Calu3 (cell line): ENCODE measurements at places on chromosomes 1 and 21. TPM values are rescaled to one million over a fixed set of nuclear protein-coding genes. Genes with fewer than 3 reads are reported as not detected.

The BTBD8 gene
- total RNA-seq, result 3.8 and 4.0 TPM in 2 replicates

DNA sequence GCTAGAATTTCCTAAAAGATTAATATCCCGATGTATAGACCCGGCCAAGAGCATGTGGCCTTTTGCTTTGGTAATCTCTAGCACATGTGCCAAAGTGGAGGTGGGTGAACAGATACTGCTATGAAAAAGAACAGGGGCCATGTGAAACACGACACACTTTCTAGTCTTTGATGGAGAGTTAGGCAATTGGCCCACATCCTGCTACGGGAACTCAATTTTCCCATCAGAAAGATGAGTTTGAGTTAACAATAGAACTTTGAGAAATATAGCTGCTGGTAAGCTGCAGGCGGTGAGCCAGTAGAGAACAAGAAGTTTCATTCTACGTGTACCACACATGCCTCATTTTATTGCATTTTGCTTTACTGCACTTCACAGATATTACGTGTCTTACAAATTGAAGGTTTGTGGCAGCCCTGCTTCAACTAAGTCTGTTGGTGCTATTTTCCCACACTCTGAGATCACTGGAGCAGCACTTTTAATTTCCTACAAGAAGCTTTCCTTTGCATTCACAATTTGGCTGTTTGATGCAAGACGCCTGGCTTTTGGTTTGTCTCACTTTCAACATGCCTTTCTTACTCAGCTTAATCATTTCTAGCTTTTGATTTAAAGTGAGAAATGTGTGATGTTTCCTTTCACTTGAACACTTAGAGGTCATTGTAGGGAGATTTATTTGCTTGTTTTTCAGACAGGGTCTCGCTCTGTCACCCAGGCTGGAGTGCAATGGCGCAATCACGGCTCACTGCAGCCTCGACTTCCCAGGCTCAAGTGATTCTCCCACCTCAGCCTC lies 46.3 kb downstream of the HTR6 start:
- no peak for DNase-seq

DNA sequence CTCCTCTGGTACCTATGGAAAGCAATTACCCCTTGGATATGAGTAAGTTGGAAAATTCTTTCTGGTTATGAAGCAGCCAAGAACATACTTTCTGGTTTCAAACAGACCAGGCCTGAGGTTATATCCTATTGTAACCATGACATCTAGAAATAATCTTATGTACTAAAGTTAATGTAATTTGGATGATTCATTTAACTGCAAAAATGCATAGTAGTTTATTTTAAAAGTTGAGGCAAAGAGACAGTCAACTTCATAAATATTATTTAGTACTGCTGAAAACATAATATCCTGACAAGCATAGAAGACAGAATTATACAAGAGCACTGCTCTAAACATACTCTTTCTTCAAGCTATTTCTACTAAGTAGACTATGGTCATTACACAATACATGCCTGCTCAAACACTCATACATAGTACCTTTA lies 25.5 kb downstream of the ODF2L start:
- DNase-seq, result no peak

GRCh38 chr1:227756172-227756959 lies 21.1 kb downstream of the SNAP47 start:
- no peak for DNase-seq

DNA sequence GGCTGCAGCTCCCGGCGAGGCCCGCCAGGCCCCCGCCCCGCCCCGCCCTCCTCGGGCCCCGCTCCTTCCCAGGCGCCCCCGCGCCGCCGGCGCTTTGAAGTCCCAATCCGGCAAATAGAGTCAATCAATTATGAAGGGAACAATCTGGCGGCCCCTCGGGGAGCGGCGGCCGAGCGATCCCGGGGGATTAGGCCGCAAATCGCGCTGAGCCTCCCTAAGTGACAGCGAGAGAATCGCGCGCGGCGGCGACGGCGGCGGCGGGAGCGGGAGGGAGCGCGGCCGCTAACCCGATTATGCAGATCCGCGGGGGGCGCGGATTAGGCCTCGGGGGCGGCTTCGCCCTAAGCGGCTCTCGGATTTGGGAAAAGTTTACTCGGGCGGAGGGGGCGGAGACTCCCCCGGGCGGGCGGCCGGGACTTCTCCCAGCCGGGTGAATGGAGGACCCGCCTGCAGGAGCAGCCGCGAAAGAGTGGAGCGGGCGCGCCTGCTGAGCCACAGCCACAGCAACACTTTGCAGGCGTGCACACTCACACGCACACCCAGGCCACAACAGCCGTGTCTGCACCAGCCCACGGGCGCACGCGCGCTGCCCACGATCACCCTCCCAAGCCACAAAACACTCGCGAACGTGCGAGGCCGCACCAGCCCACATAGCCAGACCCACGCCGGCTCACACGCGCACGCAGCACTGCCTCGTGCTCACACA lies 23.0 kb upstream of the DMBX1 start:
- peak; percentile 10 for DNase-seq

The LYPD8 gene
- total RNA-seq, result not detected in 2 replicates

The FAM110D gene
- not detected in 2 replicates for total RNA-seq

GRCh38 chr1:240217403-240217802 lies 125.7 kb downstream of the FMN2 start:
- DNase-seq, result no peak

GRCh38 chr1:212574732-212575131 lies 33.8 kb upstream of the ATF3 start:
- DNase-seq, result no peak

The RAB42 gene
- total RNA-seq, result 1.1 and 1.3 TPM in 2 replicates

- no peak for DNase-seq
These were observed 257.9 kb downstream of the PAPPA2 start for GRCh38 chr1:176720838-176721237.

DNA sequence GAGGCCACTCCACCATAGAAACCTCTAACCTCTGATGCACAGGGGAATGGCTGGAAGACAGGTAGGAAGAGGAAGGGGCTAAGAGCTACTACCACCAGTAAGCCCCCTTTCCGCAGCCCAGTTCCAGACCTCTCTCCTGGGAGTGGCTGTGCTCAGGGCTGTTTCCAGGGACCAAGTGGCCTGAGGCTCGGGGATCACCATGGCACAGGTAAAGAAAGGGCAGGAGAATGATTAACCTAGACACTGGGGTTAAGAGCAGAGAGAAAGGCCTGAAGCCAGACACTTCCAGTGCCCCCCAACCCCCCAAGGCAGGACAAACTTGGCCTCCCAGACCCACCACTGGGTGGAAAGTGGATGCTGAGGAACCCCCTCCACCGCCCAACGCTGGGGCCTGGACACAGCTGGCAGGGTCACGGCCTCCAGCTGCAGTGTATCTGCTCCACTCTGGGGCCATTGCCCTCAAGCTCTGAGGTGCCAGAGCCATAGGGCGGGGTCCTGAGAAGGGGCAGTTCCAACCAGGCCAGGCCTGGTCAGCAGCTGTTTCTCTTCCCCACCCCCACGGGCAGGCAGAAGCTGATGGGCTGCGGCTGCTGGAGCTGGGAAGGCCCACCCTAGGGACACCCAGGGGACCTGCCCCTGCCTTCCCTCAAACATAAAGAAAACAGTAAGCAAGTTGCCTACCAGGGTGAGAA lies 2.6 kb downstream of the TAGLN2 start:
- peak; percentile 58 for DNase-seq

DNA sequence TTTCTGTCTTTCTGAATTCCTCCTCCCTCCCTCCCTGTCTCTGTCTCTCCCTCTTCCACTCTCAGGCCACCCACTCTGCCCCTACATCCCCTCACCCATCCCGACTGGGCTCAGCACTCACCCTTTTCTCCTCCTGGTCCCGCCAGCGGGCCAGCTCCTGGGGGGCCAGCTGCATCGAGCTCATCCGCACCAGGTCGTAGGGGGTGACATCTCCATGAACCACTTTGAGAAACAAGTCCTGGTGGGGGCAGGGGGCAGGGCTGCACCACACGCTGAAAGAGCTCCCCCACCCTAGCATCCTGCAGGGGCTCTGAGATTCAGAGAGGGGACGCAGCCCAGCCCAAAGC lies 17.8 kb downstream of the SPOCD1 start:
- DNase-seq, result no peak

GRCh38 chr1:113976609-113977278 lies 2.5 kb upstream of the OLFML3 start:
- DNase-seq, result no peak

DNA sequence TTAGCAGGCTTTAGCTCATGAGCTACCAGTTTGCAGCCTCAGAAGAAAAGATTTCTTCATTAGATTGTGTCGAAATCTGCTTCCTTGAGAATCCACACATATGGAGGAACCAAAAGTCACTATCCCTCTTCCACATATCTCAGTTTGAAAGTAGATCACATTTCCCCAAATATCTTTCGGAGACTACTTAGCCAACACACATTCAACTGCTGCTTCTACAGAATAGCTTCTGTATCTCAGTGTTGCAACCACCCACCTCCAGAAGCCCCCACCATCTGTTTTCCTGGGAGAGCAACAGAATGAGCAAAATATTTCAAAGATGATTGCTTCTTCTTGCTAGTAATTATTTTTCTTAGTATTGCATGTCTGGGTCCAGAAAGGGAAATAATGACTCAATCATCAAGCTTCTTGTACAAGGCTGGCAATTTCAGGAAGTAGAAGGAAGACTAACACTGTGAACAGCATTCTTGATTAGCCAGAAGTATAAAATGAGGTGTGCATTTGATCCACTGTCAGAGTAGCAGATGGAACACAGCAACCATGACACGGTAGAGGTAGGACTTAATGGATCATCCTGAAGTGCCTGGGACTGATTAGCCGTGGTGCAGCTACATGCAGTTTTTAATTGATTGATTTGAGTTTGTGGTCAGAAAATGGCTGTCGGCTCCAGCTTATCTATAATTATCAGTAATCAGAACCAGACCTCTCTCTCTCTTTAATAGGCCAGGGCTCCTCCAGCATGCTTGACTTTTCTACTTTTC lies 24.9 kb downstream of the ZC3H11B start:
- no peak for DNase-seq

DNA sequence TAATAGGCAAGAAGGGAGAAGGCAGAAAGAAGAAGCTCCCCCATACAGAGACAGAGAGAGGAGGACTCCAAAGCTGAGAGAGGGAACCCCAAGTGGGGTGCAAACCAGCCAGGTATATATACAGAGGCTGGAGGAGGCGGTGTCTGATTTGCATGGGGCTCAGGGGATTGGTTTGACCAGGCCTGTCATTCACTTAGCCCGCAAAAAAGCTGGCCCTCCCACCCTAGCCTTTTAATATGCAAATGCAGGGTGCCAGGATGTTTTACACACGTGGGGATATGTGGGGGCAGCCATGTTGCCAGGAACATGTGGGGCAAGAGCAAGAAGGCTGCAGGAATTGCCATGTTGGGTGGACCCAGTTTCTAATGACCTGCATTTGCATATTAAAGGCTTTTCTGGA lies 37.0 kb upstream of the TENT5B start:
- DNase-seq, result no peak

The C1orf185 gene
- not detected in 2 replicates for total RNA-seq

DNA sequence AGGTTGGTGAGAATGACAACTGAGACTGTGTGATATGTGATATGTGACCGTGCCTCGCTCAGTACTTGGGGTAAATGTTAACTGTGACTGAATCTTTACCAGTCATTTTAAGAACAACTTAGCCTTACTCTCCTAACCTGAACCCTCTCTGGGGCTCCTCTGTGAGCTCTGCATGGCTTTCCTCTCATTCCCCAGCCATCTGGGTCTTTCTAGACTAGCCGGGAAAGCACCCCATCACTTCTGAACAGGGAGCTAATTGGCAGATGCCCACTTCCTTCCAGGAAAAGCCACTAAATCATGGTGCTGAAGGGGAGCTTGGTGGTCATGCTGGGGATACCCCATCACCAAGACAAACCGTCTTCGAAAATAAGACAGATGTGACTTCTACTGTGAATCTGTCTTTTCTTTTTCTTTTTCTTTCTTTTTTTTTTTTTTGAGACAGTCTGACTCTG lies 16.5 kb upstream of the FOXO6 start:
- DNase-seq, result no peak

- no peak for DNase-seq
These were observed 22.4 kb downstream of the ARHGEF19 start for GRCh38 chr1:16189921-16190621.

- no peak for DNase-seq
These were observed 46.5 kb upstream of the GCLM start for GRCh38 chr1:93955765-93956164.

The GJB3 gene
- 23.1 and 23.5 TPM in 2 replicates for total RNA-seq

The APCS gene
- 0.66 TPM in 1 of 2 replicates, not detected in the other for total RNA-seq

The PHGDH gene
- 155 and 199 TPM in 2 replicates for total RNA-seq
